ENCODE measurements at places on chromosomes 13 and 19.
A peak's percentile ranks its signal among the peaks of the same experiment; 100 is the strongest.

GRCh38 chr19:49781394-49781793 lies 14.6 kb downstream of the AP2A1 start:
- DNase-seq, result no peak

- DNase-seq, result no peak
These were observed 6.6 kb upstream of the PRR19 start for GRCh38 chr19:42295342-42295741.

DNA sequence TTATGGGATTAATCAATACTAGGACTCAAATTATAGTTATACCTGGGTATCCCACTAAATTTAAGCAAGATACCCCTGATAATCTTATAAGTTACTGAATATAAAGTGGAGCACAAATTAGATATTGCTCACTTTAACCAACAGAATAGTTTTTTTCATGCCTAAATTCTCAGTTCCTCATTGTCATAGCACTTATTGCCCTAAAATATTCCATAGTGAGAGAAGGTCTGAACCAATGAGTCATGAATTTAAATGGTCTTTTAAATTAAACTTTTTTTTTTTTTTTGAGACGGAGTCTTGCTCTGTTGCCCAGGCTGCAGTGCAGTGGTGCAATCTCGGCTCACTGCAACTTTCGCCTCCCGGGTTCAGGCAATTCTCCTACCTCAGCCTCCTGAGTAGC lies 42.4 kb downstream of the ZNF136 start:
- no peak for DNase-seq

- DNase-seq, result no peak
These were observed 5.0 kb upstream of the PTGER1 start for GRCh38 chr19:14479975-14480699.

GRCh38 chr19:47049307-47049700 lies 880 bp upstream of the TMEM160 start:
- peak; percentile 59 for DNase-seq

DNA sequence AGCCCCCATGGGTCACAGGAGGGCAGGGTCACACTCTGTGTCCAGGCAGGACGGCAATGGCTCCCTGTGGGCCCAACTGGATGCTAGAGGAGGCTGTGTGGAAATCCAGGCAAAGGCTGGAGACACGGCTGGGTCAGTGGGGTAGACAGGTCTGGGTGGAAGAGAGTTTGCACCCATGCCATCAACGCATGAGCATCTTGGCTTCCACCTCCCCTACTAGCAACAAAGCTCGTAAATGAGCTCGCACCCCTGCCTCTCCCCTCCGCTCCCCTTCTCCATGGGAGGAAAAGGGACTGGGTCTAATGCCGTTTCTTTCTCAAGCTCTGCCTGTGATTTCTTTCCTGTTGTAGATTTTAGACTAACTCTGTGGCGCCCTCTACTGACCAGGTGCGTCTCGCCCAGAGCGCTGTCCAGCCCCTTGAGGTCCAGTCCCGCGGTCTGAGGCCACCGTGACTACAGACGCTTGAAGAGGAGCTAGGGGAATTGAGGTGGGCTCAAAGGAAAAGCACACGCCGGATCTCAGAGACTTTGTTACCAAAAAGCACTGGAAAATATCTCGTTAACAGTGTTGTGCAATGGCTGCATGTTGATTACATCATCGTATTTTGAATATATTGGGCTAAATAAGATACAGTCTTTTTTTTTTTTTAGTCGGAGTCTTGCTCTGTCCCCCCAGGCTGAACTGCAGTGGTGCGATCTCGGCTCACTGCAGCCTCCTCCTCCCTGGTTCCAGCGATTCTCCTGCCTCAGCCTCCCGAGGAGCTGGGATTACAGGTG lies 50.7 kb upstream of the USP29 start:
- DNase-seq, result no peak

Data from fibroblast of skin of left quadriceps (primary cell).